ENCODE measurements at places on chromosomes 3 and 15.

DNA sequence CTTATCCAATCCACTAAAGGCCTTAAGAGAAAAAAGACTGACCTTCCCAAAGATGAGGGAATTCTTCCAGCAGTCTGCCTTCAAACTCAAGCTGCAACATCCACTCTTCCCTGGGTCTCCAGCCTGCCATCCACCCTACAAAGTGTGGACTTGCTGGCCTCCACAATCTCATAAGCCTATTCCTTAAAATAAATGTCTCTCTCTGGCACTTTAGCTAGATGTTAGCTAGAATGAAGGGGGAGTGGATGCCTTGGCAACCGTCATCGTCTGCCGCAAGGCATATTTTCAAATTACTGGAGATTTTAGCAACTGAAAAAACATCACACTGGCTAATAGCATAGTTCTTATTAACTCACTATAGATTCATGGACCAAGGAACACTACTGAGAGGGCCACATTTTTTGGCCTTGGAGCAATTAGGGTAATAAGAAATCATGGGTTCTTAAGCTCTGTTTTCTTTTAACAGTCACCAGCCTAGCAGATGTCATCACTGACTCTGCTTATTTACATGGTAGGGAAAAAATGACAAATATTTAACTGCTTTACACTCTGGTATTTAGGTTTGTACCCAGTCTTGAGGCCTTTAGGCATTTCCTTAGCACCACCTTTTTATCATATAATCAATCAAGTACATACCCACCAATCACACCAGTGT lies 245.3 kb downstream of the MYRIP start:
- DNase-seq = no peak

DNA sequence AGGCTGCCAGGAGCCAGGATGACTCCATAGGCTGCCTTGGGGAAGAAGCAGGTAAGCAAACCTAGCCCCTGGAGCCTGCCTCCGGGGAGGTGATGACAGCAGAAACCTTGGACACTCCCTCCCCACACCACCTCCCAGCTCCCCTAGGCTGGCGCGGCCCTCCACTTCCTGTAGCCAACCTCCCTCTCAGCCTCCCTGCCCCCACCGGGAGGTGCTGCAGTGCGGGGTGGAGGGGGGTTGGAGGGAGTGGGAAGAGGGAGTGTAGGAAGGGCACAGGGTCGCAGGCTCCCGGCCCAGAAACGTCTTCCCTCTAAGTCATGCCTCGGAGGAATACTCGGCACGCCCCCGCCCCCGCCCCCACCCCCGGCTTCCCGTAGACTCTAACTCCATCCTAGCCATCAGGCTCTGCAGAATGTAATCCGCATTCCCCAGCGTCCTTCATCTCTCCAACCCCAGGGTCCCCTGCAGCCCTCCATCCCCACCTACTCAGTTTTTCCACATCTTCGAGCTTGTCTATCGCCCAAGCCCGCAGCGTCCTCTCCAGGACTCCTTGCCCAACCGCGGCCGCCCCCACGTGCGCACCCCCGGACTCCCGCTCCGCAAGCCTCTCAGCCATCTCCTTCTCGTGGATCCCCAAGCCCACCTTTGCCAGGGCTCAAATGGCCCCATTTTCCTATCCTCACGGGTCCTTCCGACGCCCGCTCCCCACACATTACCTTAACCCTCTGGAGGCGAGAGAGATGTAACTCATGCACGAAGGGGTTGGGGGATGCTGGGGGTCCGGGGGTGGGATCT lies 528 bp downstream of the LPCAT4 start:
- no peak for DNase-seq

- DNase-seq = no peak
Measured at GRCh38 chr3:137150825-137151224, 193.0 kb downstream of the IL20RB start.

- DNase-seq = no peak
Measured at GRCh38 chr3:54240-54639, 142.3 kb upstream of the CHL1 start.

DNA sequence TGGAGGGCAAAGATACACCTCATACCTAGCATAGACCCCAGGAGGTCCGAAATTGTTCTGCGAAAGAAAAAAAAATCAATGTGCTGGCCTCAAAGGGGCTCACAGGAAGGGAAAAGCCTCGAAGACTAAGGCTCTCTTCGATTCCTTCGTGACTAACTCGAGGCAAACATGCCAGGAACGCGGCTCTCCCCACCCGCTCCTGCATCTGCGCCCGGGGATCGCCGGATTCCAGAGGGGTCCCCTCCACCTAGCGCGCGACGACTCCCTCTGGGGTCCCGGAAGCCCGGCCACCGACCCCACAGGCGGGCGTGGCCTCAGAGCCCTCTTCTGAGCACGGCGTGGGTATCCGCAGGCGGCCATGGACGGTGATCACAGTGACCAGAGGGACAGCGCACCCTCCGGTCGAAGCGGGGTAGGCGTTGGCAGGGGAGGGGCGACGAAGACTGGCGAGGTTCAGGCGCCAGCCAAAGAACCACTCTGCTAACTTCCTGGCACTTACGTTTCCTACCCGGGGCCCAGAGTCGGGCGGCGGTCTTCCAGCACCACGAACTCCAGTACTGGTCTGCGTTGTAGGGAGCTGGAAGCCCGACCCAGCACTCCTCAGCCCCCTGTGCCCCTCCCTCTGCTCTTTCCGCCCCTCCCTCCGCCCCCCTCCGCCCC lies 515 bp upstream of the EIF3J start:
- DNase-seq = no peak

DNA sequence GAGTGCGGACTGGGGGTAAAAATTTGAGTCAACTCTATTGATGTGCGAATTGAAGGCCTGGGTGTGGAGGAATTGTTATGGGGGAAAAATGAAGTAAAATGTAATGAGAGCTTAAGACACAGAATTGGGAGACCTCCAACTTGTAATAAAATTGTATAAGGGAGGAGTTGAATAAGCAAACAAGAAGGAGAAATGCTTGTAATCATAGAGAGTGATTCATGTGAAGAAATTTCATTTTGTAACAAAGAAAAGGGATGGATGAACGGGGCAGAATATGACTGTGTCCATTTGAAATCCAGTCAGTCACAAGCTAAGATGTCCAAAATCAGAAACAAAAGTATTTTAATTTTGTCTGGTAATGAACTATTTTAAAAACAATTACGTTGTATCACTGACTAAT lies 552.3 kb downstream of the NAALADL2 start:
- no peak for DNase-seq

GRCh38 chr3:41304593-41304992 lies 105.3 kb downstream of the CTNNB1 start:
- DNase-seq = no peak

GRCh38 chr3:194058189-194058571 lies 77.8 kb upstream of the HES1 start:
- DNase-seq = peak; percentile 60

DNA sequence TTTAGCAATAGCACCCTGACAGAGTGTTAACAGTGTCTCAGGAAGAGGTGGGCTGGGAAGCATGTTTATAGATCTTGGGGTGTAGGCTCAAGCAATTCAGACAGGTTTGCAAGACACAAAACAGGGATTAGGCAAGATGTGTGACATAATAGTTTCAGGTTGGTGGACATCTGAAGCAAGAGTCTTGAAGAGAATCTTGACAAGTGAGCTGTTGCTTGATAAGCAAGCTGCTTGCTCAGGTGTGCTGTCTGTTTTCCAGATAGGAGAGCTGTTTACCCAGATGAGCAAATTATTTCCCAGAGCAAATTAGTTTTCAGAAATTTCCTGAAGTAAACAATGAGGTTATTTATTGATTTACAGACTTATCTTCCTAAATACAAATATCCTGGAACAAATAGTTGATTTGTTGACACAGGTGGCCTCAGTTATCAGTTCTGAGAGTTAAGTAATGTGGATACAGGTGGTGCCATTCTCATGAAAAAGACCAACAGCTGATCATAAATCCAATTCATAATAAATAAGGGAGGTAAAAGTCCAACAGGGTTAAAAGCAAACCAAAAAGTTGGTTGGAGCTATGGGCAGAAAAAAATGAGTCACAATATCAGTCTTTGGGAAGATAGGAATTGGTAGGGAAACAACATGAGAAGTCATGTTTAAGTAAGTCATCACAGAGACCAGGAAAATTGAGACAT lies 437.3 kb downstream of the TBL1XR1 start:
- no peak for DNase-seq

DNA sequence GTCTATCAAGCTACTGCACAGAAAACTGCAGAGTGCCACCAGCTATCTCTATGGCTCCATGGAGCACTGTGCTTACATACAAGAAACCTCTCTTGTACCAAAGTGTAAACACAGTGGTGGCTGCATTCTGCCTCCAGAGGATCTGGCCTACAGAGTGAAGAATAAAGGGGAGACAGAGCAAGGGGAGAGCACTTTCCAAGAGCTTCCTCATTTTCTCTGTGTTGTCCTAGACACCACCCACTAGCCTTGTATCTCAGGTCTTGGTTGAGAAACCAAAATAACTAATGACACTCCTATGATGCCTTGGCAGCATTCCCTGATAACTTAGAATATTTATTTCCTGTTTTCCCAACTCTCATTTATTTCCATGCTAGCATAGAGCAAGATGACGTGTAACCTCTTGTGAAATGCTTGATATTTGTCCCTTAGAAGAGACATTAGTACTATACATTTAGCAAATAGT lies 56.9 kb upstream of the PHLDB2 start:
- no peak for DNase-seq

- DNase-seq = no peak
Measured at GRCh38 chr15:68487087-68487843, 55.3 kb upstream of the ITGA11 start.

DNA sequence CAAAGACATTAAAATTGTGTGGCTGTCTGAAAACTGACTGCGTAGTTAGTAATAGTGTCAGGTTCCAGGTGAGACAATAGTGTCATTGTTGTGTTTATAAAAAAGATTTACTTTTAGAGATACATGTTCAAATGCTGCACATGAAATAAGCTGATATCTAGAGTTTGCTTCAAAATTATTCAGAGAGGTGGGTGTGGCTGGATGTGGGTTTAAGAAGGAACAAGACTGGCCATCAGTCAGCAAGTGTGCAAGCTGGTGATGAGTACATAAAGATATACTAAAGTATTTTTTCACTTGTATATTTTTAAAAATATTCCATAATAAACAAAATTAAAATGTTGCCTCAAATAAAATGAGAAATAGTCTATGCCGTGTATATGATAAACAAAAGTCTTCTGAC lies 190.6 kb downstream of the ARRDC4 start:
- no peak for DNase-seq

DNA sequence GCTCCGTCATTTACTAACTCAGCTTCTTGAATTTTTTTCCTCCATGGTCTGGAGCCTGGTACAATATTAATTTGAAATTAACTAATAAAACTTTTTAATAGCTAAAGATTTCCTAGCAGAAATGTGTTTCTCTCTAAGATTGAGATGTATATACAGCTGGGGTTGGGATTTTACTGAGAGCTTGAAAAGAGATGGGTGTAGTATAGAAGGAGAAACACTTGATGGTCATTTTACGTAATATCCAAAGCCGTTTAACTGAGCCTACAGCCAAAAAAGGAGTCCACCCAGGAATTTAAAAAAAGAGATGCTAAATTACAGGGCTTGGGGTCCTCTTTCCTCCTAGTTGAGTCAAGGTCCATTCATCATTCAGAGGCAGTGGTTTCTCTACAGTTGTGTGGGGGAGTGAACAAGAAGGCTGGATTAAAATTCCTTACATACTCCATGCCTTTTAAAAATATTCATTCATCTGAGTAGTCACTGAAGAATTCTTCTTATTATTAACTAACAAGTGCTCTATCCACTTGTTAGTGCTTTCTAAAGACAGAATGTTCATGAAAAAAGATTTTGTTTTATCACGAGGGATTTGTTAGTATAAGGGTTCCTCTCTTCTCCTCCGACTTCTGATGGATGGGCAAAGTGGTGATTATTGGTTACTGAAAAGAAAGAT lies 255.3 kb upstream of the IL12A start:
- DNase-seq = no peak

- no peak for DNase-seq
Measured at GRCh38 chr3:155281912-155282311, 11.6 kb downstream of the STRIT1 start.

- DNase-seq = no peak
Measured at GRCh38 chr3:140093742-140094141, 158.8 kb downstream of the CLSTN2 start.

GRCh38 chr3:183331498-183331897 lies 78.4 kb downstream of the B3GNT5 start:
- no peak for DNase-seq

GRCh38 chr3:94612631-94613030 lies 549.8 kb downstream of the NSUN3 start:
- DNase-seq = no peak

GRCh38 chr3:42489937-42490227 lies 12.6 kb upstream of the VIPR1 start:
- no peak for DNase-seq

DNA sequence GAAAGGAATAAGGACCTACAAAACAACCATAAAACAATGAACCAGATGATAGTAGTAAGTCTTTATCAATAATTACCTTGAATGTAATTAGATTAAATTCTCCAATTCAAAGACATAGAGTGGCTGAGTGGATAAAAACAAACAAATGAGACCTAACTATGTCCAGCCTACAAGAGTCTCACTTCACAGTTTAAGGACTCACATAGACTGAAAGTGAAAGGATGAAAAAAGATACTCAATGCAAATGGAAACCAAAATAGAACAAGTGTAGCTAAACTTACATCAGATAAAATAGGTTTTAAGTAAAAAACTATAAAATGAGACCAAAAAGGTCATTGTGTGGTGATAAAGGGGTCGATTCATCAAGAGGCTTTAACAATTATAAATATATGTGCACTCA lies 21.9 kb upstream of the NR1I2 start:
- no peak for DNase-seq

- DNase-seq = no peak
Measured at GRCh38 chr15:40420793-40421192, 15.2 kb downstream of the IVD start.
